Mesothelial cell of epicardium (in vitro differentiated cells): ENCODE measurements at places on chromosomes 4 and X. TPM values are rescaled to one million over a fixed set of nuclear protein-coding genes. Genes with fewer than 3 reads are reported as not detected.

CITED1 gene
- total RNA-seq, result 1.4 to 2.8 TPM (median 1.6 TPM) in 3 replicates

STIM2 gene
- total RNA-seq, result 51.0 to 52.9 TPM (median 52.5 TPM) in 3 replicates

SLC38A5 gene
- 9.0 to 10.1 TPM (median 9.6 TPM) in 3 replicates for total RNA-seq

ZAR1 gene
- total RNA-seq, result 2.3 to 3.1 TPM (median 3.1 TPM) in 3 replicates

MAML3 gene
- total RNA-seq, result 24.8 to 26.9 TPM (median 26.0 TPM) in 3 replicates

HMX1 gene
- total RNA-seq, result 0.27 to 0.92 TPM (median 0.81 TPM) in 3 replicates

CSTF2 gene
- total RNA-seq, result 15.4 to 18.4 TPM (median 16.3 TPM) in 3 replicates

PDE5A gene
- total RNA-seq, result 24.2 to 27.4 TPM (median 27.1 TPM) in 3 replicates

FAM133A gene
- 0.57 to 0.98 TPM (median 0.89 TPM) in 3 replicates for total RNA-seq

STAP1 gene
- not detected in 3 replicates for total RNA-seq

SCML1 gene
- total RNA-seq, result 9.8 to 10.7 TPM (median 10.4 TPM) in 3 replicates

IL2 gene
- total RNA-seq, result not detected in 3 replicates

GLUD2 gene
- total RNA-seq, result 1.4 to 1.5 TPM (median 1.5 TPM) in 3 replicates

CXXC4 gene
- 4.6 to 5.1 TPM (median 5.0 TPM) in 3 replicates for total RNA-seq

HTR2C gene
- 1.1 to 1.5 TPM (median 1.1 TPM) in 3 replicates for total RNA-seq

GSX2 gene
- not detected in 3 replicates for total RNA-seq

CENPVL1 gene
- total RNA-seq, result 0.31 to 0.68 TPM (median 0.49 TPM) in 3 replicates

ALG13 gene
- 84.3 to 157 TPM (median 92.5 TPM) in 3 replicates for total RNA-seq

ABLIM2 gene
- total RNA-seq, result 2.7 to 3.5 TPM (median 3.1 TPM) in 3 replicates

ANXA3 gene
- total RNA-seq, result 86.1 to 90.2 TPM (median 87.2 TPM) in 3 replicates

TSPAN7 gene
- total RNA-seq, result 9.0 to 11.8 TPM (median 10.1 TPM) in 3 replicates

SMIM10L2A gene
- total RNA-seq, result 7.8 to 8.7 TPM (median 7.8 TPM) in 3 replicates

ARHGAP24 gene
- total RNA-seq, result 15.0 to 16.7 TPM (median 15.2 TPM) in 3 replicates

LSM6 gene
- total RNA-seq, result 37.0 to 42.0 TPM (median 41.6 TPM) in 3 replicates

HHIP gene
- 3.5 to 4.0 TPM (median 3.5 TPM) in 3 replicates for total RNA-seq

GPM6B gene
- total RNA-seq, result 5.4 to 7.0 TPM (median 6.2 TPM) in 3 replicates

CC2D2A gene
- 20.8 to 24.0 TPM (median 20.9 TPM) in 3 replicates for total RNA-seq

GRIA3 gene
- 1.9 to 2.8 TPM (median 2.3 TPM) in 3 replicates for total RNA-seq

TMSB15C gene
- 13.7 to 18.8 TPM (median 16.9 TPM) in 3 replicates for total RNA-seq

DYNLT3 gene
- 10.6 to 13.0 TPM (median 10.8 TPM) in 3 replicates for total RNA-seq

PRDM8 gene
- 1.6 to 2.4 TPM (median 1.7 TPM) in 3 replicates for total RNA-seq

NAP1L2 gene
- 1.00 to 1.3 TPM (median 1.1 TPM) in 3 replicates for total RNA-seq

PHOX2B gene
- total RNA-seq, result not detected in 3 replicates

ZDHHC15 gene
- 2.7 to 3.4 TPM (median 3.0 TPM) in 3 replicates for total RNA-seq

FOXP3 gene
- total RNA-seq, result 0.27 to 0.34 TPM (median 0.32 TPM) in 3 replicates

POU3F4 gene
- not detected in 3 replicates for total RNA-seq

GAGE12E gene
- total RNA-seq, result not detected in 3 replicates

FAT1 gene
- total RNA-seq, result 211 to 224 TPM (median 224 TPM) in 3 replicates

NAP1L3 gene
- total RNA-seq, result 25.0 to 26.0 TPM (median 25.4 TPM) in 3 replicates

FABP2 gene
- not detected in 3 replicates for total RNA-seq
